Cerebellum (tissue), 4 donors: ENCODE measurements at places on chromosomes 16 and 17. TPM values are rescaled to one million over a fixed set of nuclear protein-coding genes. Genes with fewer than 3 reads are reported as not detected.

The TACO1 gene
- total RNA-seq = 8.0 TPM

The CEMP1 gene
- total RNA-seq = not detected

The CLEC3A gene
- not detected for total RNA-seq

The OR3A3 gene
- total RNA-seq = not detected

The TP53TG3 gene
- total RNA-seq = not detected

The P2RX5 gene
- total RNA-seq = 3.5 TPM

The C16orf89 gene
- total RNA-seq = 6.9 TPM

The SLFN14 gene
- 0.18 TPM for total RNA-seq

The IGF2BP1 gene
- total RNA-seq = 8.5 TPM

The PSMB10 gene
- total RNA-seq = 11.2 TPM

The KRT16 gene
- total RNA-seq = not detected

The ACSM3 gene
- 0.73 TPM for total RNA-seq
